ENCODE measurements at places on chromosomes 5 and 9.
A peak's percentile ranks its signal among the peaks of the same experiment; 100 is the strongest.

DNA sequence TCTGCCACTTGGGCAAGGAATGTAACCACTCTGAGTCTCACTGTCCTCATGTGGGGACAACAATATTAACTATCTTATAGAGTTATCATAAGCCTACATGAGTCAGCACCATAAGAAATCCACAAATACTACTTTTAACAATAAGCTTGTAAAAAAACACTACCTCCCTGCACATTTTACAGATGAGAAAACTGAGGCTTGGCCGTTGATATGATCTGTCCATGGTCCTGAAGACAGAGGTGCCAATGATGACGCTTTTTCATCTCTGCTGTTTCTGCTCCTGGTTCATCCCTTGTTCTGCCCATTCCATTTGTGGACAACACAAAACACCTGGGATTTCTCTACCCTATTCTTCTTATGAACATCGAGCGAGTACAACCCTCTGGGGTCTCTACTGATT, 23.4 kb upstream of the STRBP start:
- DNase-seq: no peak

- DNase-seq: no peak
These were observed 307.3 kb upstream of the NREP start for GRCh38 chr5:112064271-112064701.

DNA sequence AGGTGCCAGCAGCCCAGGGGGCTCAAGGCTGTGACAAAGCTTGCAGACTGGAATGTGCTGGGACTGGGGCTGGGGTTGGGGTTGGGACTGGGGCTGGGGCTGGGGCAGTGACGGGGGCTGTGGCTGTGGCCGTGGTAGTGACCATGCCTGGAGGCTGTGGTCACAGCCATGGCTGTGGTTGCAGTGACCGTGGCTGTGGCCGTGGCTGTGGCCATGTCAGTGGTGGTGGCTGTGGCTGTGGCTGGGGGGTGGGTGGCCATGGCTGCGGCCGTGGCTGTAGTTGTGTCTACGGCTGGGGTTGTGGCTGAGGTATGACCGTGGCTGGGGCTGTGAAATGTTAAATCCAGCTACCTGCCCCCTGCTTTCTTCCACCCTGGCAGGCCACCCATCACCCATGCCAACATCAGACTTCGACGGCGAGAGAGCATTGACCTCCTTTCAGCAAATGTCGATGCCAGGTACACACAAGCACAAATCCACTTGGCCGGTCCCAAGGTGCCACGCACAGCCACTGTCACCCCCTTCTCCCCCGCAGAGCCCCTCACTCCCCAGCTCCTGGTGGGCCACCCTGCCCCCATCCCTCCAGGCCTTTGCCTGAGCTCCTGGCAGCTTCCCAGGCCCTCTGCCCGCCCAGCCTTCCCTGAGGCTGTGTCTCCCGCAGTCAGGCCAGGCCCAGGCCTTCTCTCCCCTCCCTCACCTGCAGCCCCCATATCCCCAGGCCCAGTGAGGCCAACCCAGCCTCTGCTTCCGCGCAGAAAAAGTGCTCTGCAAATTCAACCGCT, 15.3 kb downstream of the LCN9 start:
- no peak for DNase-seq

GRCh38 chr5:140267559-140268018, 35.3 kb downstream of the PFDN1 start:
- DNase-seq: no peak

DNA sequence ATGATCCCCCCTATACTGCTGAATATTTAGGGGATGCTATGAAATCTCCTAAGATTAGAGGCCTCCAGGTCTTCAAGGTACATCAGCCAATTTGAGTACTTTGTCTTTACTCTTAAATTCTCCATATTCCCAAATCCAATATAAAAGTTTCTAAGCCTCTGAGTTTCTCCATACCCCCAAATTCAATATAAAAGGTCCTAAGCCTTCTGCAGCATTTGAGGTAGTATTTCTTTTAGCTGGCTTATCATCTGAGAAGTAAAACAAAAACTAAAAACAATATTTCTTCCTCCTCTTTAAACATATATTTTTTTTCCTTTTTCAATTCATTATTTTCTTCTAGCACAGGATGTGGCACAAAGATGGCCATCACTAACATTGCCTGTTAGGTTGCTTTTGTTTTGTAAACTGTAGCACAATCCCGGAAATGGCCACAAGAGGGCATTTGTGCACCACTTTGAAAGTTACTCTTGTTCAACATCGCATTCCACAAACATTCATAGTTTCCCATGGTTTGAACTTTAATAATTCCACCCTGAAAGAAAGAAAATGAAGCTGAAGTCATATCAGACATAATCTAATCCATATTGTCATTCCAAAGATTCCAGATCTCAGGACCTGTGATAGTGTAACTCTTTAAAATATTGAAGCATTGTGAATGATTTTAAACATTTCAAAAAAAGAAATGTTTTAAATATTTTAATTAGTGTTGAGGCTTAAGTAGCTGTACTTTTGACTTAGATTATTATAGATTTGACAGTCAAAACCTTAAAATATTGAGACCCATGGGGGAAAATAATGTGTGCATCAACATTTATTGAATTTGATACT, 21.0 kb upstream of the SCGB3A2 start:
- DNase-seq: peak; percentile 18

GRCh38 chr5:10949856-10950630, 189.0 kb upstream of the DAP start:
- no peak for DNase-seq

- DNase-seq: no peak
These were observed 739 bp downstream of the C9orf72 start for GRCh38 chr9:27572566-27572917.

DNA sequence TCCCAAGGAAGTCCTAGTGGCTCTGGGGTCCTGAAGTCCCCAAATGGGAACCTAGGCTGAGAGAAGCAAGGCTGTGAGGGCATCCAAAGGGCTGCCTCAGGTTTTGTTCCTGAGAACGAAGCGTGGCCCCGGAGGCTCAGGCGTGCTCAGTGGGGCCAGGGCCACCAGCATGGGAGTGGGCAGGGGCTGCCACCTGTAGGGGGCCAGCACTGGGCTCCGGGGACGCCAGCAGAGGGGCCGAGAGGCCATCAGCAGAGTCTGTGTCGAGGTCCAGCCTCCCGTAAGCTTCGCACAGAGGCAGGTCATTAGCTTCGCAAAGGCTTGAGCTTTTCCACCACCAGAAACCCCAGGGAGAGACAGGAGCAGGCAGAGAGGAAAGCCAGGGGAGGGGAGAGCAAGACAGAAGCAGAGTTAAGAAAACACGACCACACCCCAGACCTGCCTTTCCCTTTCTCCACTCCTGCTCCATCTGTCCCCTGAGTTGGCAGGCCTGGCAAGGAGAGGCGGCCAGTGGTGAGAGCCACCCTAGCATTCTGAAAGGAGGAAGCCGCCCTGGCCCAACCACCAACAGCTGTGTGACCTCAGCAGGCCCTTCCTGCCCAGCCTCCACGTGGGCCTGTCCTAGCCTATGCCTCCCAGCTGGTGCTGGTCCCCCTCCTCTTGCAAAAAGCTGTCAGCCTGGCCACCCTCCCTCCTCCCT, 5.5 kb upstream of the SURF6 start:
- no peak for DNase-seq

DNA sequence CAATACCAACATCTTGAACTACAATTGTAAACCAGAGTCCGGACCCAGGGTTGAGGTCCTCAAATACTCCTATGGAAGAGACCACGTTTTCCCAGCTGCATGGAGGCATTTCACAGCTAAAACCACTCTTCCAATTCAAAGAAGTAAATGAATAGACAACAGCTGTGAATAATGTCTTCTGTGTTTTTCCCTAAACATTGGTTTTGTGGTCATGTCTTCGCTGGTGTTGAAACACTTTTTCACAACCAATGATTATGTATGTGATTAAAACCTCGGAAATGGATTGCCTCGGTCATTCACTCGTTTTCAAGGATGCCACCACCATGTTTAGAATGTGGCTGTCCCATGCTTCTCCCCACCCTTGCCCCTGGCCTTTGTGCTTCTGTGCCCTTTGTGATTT, 9.4 kb upstream of the TENT4A start:
- DNase-seq: no peak

DNA sequence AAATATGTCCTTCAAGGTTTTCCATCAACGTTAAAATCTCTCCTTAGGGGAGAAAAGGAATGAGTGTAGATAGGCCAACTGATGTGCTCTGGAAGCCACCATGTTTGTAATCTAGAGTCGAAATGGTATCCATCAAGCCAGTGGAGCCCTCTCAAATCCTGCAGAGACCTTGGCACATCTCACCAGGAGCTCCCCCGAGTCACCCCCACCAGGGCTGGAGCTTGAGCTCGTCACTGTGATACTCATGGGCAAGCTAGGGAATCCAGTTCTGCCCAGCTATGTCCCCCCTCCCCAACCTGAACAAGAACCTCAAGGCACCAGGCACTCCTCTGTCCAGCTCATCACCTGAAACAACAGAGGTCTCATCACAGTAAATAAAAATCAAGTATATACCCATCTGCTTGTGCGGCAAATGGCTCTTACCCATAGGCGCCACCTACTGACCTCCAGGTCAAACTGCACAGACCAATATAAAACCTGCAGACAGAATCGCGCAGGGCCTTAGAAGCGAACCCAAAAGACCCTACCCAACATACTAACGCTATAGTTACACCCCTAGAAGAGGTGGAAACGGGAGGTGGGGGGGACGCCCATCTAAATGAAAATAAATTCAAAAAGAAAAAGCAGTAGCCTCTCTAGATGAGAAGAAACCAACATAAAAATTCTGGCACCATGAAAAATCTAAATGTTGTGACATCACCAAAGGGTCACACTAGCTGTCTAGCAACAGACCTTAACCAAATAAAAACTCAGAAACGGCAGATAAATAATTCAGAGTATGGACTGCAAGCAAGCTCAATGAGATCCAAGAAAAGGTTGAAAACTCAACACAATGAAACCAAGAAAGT, 75.0 kb downstream of the TTC39B start:
- peak; percentile 10 for DNase-seq

DNA sequence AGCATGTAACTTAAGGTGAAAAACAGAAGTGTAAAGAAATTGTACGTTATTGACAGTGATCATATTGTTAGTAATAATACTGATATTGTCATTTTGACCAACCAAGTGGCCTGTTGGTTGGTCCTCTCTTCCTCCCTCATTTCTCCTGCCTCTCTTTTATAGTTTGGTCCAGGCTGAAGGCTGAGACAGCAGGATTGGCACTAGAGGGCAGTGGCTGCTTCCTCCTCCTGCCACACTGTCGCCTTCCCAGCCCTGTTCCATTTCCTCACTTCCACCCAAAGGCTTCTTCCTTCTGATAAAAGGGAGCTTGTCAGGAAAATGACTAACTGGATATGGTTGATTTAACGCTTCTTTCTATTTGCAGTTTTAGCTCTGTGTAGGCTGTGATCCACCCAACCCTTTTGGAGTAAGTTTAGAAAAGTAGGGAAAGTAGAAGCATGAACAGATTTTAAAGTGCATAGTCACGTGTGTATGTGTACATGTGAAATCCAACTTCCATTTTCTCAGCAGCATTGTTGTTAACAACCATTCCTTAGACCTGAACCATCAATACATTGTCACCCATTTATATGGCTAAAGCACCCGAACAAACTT, 35.6 kb downstream of the PTCD2 start:
- DNase-seq: no peak

GRCh38 chr9:76725011-76725546, 39.2 kb upstream of the PCA3 start:
- no peak for DNase-seq

DNA sequence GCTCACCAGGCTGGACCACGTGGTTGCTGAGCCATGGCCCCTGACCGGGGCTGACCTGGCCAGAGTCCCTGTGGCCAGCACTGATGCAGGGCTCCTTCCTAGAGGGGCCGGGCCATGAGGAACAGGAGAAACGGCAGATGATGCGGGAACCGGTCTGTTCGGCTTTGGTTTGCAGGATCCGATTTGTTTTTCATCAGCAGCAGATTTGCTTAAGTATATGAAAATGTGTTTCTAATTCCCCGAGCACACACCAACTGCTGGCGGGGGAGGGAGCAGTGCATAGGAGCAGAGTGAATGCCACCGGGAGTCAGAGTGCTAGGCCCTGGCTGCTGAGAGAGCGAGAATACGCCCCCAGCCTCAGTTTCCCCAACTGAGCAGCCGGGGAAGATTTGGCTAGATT, 13.6 kb downstream of the NTNG2 start:
- no peak for DNase-seq

GRCh38 chr5:67020096-67020615, 176.4 kb downstream of the CD180 start:
- DNase-seq: no peak

DNA sequence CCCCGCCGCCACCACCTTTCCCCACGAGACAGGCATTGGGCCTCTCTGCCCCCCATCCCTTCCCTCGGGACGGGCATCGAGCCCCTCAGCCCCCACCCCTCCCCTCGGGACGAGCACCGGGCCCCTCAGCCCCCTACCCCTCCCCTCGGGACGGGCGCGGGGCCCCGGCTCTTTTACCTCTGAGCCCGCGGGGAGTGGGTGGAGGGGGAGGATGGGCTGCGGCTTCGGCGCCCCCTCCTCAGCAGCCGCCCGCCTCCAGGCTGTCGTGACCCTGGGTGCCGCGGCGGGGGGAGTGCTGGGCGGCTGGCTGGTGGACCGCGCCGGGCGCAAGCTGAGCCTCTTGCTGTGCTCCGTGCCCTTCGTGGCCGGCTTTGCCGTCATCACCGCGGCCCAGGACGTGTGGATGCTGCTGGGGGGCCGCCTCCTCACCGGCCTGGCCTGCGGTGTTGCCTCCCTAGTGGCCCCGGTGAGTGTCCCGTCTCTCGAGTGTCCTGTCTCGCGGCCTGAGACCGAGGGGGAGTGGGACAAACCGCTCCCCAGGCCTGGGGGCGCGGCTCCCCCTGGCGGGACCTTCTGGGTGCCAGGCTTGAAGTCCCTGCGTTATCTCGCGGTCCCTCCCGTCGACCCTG, 791 bp downstream of the SLC2A8 start:
- DNase-seq: peak; percentile 16

DNA sequence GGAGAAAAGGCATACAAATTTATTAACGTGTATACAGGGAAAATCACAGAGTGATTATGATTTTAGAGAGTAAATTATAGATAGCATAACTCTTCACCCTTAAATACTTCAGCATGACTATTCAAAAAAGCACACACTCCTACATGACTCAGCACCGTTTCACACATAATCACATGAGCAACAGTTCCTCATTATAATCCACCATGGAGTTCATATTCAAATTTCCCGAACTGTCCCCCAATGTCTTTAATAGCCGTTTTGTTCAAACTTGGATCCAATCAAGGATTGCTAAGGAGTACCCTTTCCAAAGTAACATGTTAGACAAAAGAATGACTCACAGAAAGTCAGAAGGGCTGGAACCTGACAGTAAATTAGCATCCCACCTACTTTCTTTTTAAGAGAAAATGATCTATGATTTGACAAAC, 32.1 kb downstream of the RAPGEF1 start:
- no peak for DNase-seq

GRCh38 chr5:7745882-7746610, 104.9 kb downstream of the CFAP90 start:
- DNase-seq: peak; percentile 46

- DNase-seq: no peak
These were observed 763.8 kb downstream of the DTWD2 start for GRCh38 chr5:118224546-118224945.

GRCh38 chr5:135397084-135397483, 1.9 kb downstream of the MACROH2A1 start:
- no peak for DNase-seq

- DNase-seq: no peak
These were observed 1.4 kb downstream of the MARCHF3 start for GRCh38 chr5:127028822-127029457.

Data from activated CD4-positive, alpha-beta T cell treated with anti-CD3 and anti-CD28 coated beads for 24 hours (primary cell).